HuH-7 (cell line): ENCODE measurements at places on chromosomes 2 and 18.

DNA sequence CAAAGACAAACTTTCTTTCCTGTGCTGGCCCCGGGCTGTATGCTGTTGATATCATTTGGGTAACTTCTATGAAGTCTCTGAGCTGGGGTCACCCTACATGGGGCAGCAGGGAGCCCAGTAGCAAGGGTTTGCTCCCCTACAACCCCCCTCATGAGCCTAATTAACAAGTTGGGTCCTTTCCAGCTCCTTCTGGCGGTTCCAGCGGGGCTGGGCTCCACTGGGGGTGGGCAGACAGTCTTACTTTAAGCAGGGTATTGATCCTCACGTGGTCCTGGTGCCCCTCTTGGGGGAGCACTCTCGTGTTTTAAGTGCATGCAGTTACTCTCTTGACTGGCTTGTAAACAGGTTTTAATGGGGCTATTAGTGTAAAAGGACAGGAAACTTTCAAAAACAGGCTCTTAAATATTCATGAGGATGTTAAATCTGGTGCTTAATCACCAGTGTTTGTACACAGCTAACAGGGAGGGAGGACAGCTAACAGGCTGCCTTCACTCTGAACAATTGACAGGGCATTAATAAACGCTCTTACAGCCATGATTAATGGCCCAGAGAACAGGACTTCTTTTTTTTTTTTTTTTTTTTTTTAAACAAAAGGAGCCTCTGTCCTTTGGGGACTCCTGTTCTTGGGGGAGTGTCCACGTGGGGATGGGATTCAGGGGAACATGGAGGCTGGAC is 36.6 kb upstream of the SKOR2 start:
- DNase-seq, result no peak

DNA sequence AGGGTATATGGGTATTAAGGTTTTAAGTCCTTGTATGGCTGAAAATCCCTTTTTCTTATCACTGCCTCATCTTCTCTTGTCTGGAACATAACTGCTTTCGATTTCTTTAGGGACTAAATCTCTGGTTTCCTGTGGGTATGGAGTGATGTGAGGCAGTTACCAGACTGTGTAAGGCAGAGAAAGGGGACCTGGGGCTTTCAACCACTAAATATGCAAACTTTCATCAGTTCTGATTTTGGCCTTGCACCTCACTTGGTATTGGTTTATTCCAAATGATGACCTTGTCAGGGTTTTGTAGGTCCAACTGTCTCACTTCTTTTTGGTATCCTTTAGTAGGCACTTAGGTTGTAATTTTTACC is 9.3 kb downstream of the MAP4K4 start:
- DNase-seq, result no peak

- DNase-seq, result no peak
These were observed 91.9 kb upstream of the OTOS start for GRCh38 chr2:240232264-240232915.

- no peak for DNase-seq
These were observed 31.4 kb downstream of the C18orf54 start for GRCh38 chr18:54389143-54389505.

DNA sequence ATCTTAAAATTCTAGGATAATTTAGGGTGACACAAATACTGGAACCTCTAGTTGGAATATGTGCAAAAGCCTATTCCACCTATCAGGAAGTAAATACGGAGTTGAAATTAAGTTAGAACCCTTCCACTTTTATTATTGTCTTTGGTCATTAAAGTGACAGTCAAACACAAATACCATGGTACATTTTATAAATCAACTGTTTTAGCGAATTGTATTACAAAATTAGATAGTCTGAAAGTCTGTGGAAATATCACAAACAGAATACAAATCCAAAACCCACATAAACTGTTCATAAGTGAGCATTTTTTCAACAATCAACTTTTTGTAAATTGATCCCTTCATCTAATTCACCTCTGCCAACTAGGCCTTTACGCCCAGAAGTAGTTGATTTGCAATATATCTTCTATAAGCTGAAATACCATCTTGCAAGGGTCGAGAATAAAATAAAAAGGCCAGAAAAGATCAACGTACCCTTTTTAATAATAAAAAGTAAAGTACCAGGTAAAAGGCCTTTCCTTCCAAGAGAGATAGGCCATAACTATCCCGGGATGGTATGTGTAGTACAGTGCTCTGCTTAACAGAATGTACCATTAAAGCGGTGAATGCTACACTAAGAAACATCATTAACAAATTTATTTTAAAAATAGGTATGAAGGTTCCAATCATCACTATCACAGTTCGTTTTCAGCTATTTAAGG is 1.3 kb downstream of the USP34 start:
- DNase-seq, result no peak

DNA sequence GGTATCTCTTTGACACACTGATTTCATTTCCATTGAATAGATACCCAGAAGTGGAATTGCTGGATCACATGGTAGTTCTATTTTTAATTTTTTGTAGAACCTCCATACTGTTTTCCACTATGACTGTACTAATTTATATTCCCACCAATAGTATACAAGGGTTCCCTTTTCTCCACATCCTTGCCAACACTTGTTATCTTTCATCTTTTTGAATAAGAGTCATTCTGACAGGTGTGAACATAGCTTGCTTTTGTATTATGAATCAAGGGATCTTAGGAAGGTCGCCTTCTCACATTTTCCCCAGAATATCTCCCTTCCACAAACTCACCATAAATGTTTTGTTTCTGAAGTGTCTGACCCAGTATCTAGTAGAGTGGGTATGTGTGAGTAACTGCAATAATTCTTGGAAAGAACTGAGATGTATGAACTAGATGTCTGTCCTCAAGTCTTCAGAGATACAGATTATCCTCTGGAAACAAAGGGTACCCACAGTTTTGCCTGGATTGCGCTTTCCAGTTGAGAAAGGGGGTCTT is 17.1 kb upstream of the SP3 start:
- DNase-seq, result no peak

DNA sequence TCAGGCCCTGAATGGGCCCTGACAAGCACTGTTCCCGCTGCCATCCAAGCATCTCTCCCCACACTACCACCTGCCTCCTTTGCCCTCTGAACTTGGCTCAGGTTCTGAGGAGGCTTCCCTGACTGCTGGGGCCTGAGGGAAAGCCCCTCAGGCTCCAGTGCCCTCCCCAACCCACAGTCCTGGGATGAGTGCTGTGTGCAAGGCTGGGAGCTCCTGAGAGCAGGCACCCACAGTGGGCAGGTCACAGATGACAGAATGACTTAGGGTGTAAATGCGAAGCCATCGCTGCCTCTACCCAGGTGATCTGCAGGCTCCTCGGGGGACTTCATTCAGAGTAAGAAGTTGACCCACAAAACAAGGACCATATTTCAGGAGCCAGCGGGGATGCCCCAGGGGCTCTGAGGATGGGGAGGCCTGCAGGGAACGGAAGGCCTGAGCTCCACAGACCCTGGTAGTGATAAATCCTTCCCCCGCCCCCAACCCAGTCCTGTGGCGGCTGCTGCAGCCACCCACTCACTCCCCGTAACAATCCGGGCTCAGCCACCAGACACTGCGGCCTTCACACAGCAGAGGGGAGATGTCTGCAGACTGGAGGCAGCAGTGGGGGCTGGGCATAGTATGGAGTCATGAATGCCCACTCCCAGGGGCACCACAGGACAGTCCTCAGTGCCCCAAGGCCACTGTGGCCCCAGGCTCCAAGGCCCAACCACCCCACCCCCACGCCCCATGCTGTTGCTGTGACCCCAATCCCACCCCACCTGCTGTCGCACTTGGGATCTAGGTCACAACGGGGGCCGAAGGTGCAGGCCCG is 8.9 kb downstream of the BIN1 start:
- no peak for DNase-seq

DNA sequence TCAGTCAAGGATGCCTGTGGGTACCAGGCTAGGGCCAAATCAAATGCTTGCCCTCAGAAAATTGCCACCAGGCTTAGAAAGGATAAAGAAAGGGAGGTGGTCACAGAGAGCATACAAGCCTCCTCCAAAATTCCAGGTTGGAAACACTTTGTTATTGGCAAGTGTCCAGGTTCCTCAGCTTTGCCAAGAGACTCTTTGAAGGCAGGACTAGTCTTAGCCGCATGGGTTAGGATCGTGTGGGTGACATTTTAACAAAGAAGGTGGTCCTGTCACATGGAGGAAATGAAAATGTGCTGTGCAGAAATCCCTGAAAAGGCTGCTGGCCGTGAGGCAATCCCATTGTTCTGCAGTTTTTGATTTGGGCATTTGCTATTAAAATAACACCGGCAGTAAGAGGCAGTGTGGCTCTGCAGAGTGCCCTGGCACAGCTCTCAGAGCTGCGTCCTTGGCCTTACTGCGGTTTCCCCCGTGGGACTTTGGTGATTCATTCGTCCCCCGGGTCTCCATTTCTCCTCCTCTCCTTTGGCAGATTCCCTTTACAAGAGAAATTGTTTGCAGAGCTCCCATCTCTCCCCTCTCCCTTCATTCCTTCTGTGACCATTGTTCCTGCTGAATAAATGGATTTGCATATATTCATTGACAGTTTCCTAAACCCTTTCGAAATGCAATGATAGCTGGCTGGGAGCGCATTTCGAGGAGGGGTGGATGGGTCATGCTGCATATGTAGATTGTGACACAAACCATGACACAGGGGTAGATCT is 187.3 kb downstream of the VAPA start:
- DNase-seq, result no peak

- DNase-seq, result no peak
These were observed 51.4 kb downstream of the TTC32 start for GRCh38 chr2:19850056-19851050.

DNA sequence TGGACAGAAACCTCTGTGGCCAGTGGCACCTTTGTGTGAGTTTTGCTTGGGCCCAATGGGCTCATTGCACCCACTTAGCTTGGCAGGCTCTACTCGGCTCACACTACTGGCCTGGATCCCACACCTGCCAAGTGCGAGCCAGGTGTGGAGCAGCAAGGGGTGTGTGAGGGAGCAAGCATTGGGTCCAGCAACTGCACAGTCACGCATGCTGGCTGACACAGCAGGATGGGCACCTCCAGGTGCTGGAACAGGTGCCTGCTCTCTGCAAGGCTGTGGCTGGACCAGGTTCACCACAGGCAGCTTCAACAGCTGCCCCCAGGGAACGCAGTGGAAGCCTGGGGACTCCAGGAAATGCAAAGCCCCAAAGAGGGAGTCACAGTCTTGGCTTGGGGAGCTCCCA is 94.2 kb downstream of the DOK6 start:
- no peak for DNase-seq

DNA sequence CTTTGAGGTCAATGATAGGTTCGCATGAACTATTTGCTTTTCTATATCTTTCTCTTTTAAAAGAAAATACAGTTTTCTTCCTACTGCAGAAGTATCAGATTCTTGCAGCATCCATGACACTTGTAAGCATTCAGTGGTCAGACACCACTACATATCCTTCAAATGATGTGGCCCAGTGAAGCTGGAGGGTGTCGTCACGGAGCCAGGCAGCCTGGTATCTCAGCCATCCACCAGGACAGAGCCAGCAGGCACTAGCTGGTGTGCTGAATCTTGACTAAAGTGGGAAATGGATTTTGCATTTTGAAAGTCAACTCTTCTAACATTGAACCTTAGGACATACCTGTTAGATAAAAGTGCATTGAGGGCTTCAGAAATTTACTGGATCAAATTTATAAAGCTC is 5.4 kb downstream of the KLHL14 start:
- DNase-seq, result no peak

GRCh38 chr2:17148407-17149145 is 369.7 kb downstream of the RAD51AP2 start:
- no peak for DNase-seq

GRCh38 chr2:202165945-202166344 is 72.5 kb downstream of the SUMO1 start:
- no peak for DNase-seq

GRCh38 chr2:200306931-200307723 is 634 bp downstream of the SPATS2L start:
- peak; percentile 19 for DNase-seq

GRCh38 chr18:73201940-73202339 is 334.2 kb upstream of the NETO1 start:
- no peak for DNase-seq

DNA sequence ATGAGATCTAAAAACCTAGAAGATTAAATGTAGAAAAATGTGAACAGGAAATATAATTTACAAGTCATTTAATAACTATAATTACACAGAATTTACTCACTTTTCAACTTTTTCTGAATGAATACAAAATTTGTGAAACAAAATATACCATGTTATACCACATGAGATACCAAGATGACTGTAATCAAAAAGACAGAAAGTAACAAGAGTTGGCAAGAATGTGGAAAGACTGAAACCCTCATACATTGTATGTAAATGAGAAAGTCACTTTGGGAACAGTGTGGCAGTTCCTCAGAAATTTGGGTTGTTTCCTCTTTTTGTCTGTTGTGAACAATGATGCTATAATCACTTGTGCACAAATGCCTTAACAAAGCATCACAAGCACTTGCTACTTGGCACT is 145.4 kb upstream of the ZNF804A start:
- DNase-seq, result no peak

DNA sequence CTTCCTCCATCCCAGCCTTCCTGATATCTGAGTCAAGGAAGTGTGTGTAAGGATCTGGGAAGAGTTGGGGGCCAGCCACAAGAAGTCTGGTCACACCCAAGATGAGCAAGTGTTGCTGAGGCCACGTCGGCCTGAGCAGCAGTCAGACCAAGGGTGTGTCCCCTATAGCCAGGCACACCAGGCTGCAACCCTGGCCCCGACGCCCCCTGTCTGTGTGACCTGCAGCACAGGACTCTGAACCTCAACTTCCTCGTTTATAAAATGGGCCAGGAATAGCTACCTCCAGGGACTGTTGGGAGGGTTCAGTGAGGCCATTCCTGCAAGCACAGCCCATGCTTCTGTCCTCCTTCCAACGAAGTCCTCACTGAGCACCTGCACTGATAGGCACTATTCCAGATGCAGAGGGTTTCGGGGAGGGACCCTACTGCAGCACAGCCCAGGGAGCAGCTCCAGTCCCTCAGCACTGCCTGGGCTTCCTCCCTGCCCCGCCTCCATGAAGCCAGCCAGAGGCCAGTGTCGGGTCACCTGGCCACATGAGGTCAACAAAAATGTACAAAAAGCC is 13.3 kb downstream of the LIMS2 start:
- no peak for DNase-seq

- no peak for DNase-seq
These were observed 76.7 kb upstream of the PKDCC start for GRCh38 chr2:41970988-41971660.

DNA sequence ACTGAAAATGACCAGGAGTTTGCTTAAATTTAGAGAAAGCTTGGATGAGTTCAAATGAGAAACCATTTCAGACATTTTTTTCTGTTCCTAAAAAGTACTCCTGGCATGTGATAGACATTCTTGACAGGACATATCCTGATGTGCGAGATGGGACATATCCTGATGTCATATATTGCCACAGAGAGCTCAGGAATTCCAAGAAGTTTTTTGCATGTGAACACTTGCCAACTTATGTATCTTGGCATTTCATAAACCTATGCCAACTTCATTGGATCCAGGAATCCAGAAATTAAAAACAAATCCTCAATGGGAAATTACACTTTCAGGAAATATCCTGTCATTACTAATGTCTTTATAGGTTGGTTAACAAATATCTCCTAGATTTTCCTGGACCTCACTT is 2.9 kb upstream of the SERPINB3 start:
- DNase-seq, result no peak

DNA sequence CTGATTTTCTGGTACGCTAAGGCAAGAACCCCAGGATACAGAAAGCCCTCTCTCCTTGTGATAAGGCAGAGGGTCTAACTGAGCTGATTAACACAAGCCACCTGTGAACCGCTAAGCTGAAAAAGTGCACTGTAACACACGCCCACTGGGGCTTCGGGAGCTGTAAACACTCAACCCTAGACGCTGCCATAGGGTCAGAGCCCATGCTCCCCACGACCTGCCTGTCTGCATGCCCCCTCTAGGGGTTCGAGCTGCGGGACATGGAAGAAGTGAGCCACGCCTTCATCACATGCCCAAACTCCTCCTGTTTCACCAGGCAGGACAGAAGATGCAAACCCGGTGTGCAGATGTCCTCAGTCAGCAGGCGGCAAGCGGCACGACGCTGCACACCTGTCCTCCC is 173.9 kb upstream of the RAB12 start:
- no peak for DNase-seq
